ENCODE measurements at places on chromosomes 5 and 9. TPM values are rescaled to one million over a fixed set of nuclear protein-coding genes. Genes with fewer than 3 reads are reported as not detected.

The SLC27A6 gene
- 82.4 TPM for total RNA-seq

The PCA3 gene
- not detected for total RNA-seq

The P4HA2 gene
- 41.2 TPM for total RNA-seq

The FSTL4 gene
- 0.39 TPM for total RNA-seq

The ORM2 gene
- total RNA-seq: not detected

The FAM221B gene
- not detected for total RNA-seq

The PCDHGA3 gene
- total RNA-seq: 16.7 TPM

The IFNA2 gene
- not detected for total RNA-seq

The INSYN2B gene
- total RNA-seq: not detected

DNA sequence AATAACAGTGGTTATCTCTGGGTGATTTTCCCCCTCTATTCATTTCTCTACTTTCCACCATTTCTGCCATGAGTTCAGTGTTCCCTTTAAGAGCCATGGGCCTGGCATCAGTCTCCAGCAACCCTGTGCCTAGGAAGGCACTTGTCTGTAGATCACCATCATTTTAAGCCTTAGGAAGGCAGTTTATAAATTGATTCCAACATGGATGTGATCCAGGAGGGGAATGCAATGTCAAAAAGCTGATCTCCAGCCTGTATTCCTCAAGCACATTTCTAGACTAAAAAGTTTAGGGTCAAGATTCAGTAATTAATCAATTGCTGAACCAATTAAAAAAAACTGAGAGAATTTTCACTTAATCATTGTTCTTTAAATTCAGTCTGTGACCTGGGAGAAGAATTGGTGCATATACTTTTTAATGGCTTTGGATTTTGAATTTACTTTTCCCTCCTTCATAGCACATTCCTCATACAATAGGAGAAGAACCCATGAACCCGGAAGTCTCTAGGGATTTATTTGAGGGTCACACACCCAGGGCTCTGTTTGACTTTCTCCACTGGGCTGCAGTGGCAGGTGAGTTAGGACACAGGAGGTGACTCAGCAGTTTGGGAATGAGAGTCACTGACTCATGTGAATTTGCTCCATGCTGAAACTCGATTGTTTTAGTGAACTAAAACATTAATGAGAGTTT is 6.1 kb upstream of the ERMP1 start:
- no peak for DNase-seq

- DNase-seq: peak; percentile 9
Measured at GRCh38 chr5:135446615-135447014, 533 bp downstream of the DCANP1 start.

- DNase-seq: peak; percentile 87
Measured at GRCh38 chr5:150599917-150600511, 40.4 kb upstream of the SYNPO start.

- DNase-seq: peak; percentile 77
Measured at GRCh38 chr9:69324549-69325401, at the start of gene ENTREP1. Gene ENTREP1 (plus strand): TSS chr9:69325215. CDS start chr9:69325310, 95 bp downstream.

DNA sequence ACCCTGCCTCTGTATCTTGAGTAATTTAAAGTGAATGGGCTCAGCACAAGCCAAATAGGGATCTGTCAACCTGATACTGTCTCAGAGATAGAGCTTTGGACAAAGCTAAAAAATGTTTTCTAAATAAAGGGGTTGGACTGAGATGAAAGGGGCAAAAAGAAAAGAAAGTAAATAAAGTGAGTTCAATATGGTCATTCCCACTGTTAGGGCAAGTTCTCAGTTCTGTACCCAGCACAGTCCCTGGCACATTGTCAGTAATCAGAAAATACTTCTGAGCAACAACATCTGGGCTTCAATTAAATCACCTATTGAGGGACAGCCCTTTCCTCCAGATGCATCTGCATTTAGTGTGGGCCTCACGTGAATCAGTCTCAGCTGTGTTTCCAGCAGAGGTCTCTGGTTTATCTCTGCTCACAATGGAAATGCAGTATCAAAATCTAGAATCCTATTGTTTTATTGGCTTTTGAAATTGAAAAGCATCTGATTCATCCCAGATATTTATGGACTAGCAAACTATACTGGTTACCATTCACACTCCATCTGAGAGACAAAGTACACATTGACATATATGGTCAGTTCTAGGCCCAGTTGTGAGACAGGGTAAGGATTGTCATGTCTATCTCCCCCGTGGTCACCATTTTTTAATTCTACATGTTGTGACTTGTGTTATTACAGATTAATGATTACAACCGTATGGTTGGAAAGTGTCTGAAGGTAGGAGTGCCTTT is 35.6 kb downstream of the ZNF474 start:
- DNase-seq: no peak

DNA sequence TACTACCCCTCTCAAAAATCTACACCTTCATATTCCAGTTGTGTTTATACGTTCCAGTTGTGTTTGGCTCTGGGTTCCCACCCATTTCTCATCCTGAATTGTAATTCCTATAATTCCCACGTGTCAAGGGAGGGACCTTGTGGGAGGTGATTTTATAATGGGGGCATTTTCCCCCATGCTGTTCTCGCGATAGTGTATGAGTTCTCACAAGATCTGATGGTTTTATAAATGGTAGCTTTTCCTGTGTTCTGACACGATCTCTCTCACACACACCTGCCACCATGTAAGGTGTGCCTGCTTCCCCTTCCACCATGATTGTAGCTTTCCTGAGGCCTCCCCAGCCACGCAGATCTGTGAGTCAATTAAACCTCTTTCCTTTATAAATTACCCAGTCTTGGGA is 108.5 kb upstream of the ADAMTS16 start:
- DNase-seq: no peak

- peak; percentile 48 for DNase-seq
Measured at GRCh38 chr9:110874963-110875674, 163.2 kb downstream of the LPAR1 start.

GRCh38 chr5:150020249-150020648 is 19.7 kb downstream of the HMGXB3 start:
- DNase-seq: no peak

DNA sequence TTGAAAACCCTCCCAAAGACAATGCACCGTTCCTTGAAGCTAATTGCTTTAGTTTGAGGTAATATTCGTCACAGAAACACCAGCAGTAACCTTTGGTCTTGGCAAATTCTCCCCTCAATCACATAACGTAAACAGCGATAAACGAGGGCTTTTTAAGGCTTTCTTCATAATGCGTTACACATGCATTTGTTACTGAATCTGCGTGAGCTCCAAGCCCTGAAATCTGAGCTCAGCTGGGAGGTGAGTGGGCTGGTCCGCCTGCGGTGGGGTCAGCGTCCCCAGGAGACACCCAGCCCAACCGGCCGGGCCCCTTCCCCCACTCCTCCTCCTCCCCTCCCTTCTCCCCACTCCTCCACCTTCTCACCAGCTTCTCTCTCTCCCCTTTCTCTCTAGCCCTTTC is 91.1 kb downstream of the BARX1 start:
- DNase-seq: no peak

DNA sequence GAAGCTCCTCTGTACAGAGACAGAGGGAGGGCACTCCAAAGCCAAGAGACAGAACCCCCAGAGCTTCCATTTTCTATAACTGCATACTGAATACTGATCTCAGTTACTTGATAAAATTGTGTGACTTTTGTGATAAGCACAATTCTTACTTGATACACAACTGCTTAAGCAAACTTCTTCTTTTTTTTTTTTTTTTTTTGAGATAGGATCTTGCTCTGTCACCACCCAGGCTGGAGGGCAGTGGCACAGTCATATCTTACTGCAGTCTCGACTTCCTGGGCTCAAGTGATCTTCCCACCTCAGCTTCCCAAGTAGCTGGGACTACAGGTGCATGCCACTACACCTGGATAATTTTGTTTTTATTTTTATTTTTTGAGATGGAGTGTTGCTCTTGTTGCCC is 252.1 kb upstream of the ZNF608 start:
- no peak for DNase-seq

DNA sequence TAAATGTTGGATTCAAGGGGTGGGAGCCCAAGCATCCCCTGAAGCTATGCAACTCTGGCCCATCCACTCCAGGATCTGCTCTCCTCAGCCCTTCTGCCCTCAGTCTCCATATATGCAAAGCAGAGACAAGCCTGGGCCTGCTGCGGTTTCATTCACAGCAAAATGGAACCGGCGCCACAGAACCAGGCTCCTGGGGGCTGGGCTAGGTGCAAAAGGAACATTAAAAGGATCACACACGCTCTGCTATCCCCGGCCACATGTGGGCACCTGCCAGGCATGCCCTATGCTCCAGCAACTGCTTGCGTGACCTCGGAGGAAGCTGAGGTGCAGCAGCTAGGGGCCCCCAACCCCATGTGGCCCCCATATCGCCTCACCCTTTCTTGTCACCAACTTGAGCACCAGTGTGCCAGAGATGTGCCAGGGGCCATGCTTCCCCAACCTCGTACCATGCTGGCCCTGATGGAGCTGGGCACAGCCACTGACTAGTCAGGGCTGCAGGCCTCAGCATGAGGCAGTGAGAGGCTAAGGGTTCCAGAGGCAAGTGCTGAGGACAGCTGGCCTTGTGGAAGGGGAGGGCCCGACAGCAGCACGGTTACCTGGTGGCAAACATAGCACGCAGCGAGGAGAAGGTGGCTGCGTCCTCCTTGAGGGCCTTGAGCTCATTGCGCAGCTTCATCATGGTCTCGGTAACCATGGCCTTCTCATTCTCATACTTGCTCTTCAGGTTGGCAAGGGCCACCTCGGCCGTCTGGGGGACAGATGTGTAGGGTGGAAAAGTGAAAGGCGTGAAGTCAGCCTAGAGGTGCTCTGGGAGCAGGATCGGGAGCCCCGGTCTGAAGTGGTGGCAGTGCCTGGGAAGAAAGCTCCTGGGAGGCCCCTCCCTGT is 47.2 kb downstream of the BICD2 start:
- DNase-seq: peak; percentile 53

GRCh38 chr9:87127978-87128614 is 180.8 kb upstream of the GAS1 start:
- DNase-seq: no peak

DNA sequence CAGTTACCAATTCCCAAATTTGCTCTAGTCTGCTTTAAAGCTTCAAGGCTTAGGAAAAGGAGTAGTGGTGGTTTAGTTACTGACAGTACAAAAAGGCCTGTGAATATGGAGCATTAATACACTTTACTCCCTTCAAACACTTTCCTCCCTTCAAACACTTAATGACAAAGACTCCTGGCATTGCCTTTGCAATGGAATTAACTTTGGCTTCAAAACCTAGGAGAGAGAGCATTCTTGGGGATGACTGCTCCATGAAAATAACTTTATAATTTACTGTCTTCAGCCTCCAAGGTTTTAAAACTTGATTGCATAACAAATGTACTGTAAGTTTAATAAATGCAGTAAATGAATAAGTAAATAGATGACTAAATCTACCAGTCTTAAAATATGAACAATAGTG is 185.6 kb downstream of the TRPM3 start:
- no peak for DNase-seq

DNA sequence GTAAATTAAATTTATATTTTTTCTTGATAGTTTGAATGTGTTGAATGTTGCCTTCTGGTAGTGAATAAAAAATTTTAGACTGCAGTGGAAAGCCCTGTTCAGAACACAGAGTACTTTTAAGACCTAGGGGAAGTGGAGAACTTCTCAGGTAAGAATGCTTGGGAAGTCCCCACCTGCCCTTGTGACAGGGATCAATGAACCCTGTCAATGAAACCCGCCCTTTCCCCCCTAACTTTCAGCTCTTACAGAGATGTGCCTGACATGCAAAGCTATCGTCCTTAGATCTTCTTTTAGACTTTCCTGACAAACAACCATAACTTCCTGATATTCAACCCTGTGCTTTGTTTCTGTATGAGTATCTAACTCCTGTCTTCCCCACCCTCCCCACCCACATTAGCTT is 562.7 kb downstream of the TLE4 start:
- no peak for DNase-seq

- DNase-seq: no peak
Measured at GRCh38 chr5:176770431-176770830, 39.9 kb upstream of the UNC5A start.

- peak; percentile 2 for DNase-seq
Measured at GRCh38 chr5:3356016-3356415, 239.6 kb upstream of the IRX1 start.

GRCh38 chr9:86547571-86547970 is 193.4 kb upstream of the TUT7 start:
- DNase-seq: no peak

DNA sequence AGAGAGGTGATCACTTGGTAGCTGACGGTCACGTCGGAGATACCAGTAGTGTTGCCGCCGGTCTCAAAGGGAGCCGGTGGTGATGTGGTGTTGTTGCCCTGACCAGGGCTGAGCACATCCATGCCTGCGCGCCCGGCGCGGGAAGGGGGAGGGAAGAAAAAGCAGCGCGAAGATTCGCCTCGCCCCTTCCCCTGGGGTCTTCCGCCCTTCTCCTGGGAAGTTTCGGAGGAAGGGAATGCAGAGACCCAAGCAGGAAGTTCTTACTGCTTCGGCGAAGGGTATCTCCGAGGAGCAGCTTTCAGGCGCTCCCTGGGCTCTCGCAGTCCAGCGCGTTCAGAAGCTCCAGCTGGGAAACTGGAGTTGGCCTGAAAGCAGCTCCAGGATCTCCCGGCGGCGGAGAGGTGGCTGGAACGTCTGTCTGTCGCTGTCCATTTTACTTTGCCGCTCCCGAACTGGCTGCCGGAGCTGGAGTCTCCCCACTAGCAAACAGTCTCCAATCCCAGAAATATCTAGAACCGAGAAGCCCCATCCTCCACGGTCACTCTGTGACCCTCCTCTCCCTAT is 565 bp downstream of the HTR1A start:
- no peak for DNase-seq

DNA sequence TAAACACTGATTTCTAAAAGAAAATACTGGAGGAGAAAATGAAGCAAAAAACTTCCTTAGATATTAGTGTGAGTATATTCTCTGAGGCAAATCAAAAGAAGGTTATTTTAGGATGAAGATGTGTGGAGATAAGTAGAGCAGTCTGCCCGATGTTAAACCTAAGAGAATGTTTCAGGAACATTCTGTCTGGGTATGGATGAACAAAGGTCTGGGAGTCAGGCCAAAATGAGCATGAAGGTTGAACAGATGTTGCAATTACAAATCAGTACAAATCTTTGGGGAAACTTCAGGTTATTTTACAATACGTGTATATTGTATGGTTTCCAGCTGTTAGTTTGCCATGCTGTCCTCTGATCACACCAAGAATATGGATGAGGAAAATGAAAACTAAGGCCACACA is 14.4 kb upstream of the CEP78 start:
- DNase-seq: no peak

GRCh38 chr5:71925608-71926091 is 181.6 kb upstream of the MAP1B start:
- peak; percentile 54 for DNase-seq

DNA sequence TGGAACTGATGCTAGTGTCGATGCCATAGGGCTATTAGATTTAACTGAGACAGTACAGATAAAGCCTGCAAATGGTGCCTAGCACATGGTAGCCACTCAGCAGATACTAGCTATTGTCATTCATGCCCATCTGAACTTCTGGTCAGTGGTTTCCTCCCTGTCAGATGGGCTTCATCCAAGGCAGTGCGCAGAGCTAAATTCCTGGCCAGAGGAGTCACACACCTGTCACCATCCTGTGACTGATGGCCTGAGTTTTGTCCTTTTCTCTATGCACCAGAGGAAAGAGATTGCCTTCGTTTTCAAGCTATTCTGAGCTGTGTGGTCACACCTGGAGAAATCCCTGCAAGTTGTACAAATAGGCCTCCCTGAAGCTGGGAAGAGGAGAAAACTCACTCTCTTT is 34.7 kb downstream of the MSX2 start:
- DNase-seq: no peak
